ENCODE measurements at places on chromosomes 7 and 10.

GRCh38 chr10:44297963-44298362 is 86.9 kb downstream of the CXCL12 start:
- no peak for DNase-seq

DNA sequence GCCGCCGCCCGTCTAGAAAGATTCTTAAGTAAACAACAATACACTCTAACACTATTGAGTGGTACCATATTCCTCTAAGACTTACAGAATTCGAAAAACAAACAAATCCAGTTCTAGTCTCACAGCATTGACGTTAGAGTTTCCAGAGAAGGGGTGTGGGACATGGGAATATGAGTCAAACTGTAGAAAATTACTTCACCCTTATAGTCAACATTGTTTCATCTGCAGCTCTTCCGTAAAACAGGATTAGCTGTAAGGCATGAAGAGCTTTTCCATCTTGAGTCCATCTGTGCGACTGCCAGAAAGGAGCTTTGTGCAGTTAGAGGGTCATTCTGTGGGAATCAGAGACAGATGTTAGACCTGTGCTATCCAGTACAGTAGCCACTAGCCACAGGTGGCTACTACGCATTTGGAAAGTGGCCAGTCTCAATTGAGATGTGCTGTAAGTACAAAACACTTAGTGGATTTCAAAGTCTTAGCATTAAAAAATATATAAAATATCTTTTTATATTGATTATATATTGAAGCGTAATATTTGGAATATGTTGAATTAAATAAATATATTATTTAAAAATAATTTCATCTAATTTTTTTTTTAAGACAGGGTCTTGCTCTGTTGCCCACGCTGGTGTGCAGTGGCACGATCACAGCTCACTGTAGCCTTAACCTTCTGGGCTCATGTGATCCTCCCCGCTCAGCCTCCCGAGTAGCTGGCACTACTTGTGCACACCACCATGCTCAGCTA is 79.8 kb upstream of the MPP7 start:
- no peak for DNase-seq

DNA sequence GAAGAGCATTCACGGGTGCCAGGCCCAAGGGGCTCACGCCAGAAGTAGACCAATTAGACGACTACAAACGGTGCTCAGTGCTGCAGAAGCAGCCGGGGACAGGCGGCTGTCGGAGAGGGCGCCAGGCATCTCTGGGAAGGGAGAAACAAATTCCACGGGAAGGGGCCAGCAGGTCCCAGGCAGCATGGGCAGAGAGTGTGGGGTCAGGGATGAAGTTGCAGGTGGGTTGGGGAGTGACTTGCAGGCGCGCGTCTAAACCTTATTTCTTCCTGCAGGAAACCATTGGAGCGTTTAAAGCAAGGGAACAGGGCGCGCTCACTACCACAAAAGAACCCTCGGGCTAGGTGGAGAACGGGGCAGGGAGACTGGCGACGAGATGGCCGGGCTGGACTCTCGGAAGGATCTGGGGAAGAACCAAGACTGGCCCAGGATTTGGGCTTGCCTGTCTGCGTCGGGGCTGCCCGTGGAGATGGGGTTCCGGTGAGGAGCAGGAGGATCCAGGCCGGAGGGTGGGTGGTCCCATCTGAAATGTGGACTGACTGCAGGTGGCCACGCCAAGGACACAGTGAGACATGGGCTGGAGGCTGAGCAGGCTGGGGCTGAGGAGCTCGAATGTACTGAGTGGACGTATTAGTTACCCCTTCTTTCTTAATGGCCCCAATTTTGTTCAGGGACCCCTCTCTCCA is 116.3 kb upstream of the DIP2C start:
- DNase-seq, result no peak

DNA sequence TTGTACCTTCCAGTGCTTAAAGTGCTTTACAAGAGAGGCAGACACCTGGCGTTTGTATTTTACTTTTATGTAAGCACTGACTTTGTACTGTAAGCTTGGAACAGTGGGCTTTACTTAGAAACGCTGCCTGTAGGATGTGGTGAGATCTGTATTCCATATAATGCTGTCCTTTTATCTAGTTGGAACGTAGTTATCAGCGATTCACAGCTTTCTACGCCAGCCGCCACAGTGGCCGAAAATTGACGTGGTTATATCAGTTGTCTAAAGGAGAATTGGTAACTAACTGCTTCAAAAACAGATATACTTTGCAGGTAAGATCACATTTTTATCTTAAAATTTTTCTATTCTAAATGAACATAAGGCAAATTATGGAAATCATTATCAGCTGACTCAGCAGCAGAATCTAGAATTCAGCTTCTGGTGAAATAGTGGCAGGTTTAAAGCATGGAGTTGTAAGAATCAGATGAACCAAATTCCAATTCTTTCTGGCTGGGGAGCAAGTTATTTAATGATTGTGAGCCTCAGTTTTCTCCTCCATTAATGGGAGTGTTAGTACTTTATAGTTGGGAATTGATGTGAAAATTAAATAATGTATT is 91.5 kb downstream of the CUL1 start:
- no peak for DNase-seq

DNA sequence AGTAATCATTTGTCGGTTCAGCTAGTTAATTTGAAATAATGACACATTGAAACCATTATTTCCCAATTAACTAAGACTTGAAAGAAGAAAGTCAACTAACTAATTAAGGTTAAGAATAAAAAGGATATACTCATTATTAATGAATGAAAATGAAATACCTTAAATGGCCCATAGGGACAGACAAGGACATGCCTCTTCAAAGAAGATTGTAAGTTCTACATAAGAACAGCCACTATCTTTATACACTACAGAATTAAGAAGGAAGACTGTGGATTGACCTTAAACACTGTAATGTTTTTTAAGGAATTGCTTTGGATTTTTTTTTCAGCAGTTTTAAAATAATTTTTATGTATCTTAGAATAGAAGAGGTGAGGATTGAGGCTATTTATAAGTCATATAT is 60.7 kb downstream of the CSTF2T start:
- DNase-seq, result no peak

GRCh38 chr10:61284222-61284890 is 168.8 kb downstream of the TMEM26 start:
- DNase-seq, result peak; percentile 64

- no peak for DNase-seq
These were observed 3.4 kb downstream of the CAV1 start for GRCh38 chr7:116528008-116528789.

- no peak for DNase-seq
These were observed 34.5 kb downstream of the MTPN start for GRCh38 chr7:135942614-135943013.

DNA sequence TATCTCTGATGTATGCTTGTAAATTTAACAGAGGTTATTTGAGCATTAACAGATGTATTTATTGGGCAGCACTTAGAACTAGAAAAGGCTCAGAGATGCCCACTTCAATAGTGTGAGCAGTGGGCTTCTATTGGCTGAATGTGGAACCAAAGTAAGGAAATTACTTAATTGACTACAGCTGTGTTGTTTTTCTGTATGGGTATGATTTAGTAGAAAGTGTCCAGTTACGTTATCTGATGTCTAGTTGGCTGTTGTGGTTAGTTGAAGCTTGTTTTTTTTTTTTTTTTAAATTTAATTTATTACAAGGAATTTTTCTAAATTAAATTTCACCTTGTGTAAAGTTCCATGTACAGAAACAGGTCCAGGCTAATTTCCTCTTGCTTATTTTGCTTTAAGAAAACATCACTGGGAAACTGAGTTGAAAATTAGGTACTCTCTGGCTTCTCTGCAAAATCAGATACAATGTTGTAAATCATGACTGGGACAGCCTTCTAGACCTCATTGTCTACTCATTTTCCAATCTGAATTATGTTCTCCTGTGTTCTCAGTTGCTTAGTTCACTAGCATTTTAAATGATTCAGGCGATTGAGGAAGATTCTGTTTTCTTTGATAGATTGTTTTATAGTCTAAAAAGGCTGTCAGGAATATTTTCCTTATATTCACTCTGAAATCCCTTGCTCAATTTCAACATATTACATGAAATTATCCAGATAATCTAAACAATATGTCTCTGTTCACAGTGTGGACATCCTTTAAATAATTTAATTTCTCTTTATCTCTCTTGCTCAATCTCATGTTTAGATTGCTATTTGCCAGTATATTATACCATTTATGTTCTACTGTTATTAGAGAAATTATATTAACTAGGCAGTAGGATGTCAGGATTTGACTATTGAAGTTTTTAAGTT is 53.0 kb downstream of the PHF14 start:
- no peak for DNase-seq

DNA sequence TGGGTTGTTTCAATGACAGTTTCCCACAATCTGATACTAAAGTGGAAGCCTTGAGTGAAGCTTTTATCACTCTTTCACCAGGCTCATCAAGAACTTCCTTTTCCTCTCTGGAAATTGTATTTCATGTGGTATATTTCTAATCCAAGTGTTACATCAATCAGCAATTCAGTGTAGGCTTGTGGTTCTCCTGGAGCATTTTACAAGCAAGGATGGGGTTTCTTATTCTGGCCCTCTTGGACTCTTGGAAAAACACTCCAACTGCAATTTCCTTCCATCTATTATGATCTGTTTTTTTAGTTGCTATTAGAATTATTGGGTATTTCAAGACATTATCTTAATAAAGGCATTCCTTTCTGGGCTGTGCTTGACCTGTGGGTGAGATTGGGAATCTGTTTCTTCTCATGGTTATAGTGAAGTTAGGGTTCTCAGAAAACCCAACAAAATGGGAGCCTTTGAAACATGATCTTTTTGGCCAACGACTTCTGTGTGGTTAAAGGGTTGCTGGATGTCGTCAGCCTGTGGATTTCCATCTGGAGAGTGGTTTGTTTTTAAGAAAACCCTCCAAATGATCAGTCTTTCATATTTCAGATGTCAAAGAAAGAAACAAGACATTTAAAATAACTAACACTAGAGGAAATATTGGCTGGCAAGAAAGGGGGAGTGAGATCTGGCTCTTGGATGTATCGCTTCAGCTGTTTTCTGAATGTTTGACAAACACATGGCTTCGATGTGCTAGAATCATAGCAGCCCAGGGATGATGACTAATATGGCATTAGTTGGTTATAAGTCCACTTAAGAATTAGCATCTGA is 540.2 kb downstream of the LRMDA start:
- DNase-seq, result no peak

GRCh38 chr7:158924956-158925355 is 68.6 kb downstream of the DYNC2I1 start:
- DNase-seq, result no peak

- no peak for DNase-seq
These were observed 135.6 kb downstream of the ATE1 start for GRCh38 chr10:121792198-121792597.

DNA sequence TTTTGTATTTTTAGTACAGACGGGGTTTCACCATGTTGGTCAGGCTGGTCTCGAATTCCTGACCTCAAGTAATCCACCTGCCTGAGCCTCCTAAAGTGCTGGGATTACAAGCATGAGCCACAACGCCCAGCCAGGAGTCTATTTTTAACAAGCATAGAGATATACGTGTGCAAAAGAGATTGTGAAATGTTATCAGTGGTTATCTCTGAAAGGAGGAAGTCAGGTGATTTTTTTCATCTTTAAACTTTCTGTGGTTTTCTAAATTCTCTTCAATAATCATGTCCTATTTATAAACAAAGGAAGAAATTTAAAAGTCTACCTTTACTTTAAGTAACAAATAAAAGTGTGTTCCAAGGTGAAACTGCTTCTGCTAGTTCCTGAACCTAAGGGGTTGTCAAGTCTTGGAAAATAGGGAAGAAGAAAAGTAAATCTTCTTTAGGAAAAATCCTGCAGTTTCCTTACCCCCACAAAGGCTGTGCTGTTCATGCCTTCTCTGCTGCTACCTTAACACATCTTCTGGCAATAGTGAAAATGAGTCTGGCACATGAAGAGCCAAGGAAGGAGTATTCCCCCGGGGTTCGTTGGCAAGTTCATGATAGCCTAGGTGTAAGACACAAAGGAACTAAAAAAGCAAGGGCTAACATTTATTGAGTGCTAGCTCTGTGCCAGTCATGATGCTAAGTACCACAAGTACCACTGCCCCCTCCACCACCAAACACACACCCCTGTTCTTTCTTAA is 51.1 kb downstream of the CYP26A1 start:
- no peak for DNase-seq

DNA sequence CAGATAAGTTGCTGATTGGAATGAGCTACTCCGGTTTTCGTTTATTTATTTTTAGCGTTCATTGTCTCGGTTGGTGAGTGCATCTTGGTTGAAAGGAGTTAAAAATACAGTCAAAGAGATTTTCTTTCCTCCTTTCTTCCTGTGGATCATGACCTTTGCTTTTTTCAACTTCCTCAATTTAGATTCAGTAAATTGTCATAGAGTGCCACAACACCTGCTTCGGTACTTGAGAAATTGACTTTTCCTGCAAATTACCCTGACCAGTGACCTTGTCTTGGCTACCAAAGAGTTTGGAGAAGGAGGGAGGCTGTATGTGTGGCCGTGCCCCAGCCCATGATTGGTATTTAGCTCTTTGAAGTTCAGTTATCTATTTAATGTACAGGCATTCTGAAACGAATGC is 128.7 kb downstream of the FAM204A start:
- DNase-seq, result no peak

- peak; percentile 44 for DNase-seq
These were observed 59.1 kb downstream of the STK32C start for GRCh38 chr10:132248455-132249225.

DNA sequence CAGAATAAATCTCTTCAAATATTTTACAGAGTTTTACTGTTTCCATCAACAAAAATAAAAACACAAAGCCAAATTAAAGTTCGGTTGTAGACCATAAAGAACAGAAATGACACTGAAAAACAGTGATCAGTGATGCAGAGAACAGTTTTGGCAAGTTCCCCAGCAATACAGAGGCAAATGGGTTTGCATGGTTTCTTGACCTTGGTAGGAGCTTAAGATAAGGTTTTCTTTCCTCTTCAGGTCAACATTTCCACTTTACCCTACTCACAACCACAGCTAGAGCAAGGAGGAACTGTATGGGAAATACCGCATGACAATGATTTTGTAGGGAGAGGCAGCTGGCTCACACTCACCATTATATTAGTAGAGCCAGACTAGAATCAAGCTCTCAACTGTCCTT is 199.5 kb downstream of the SH2D4B start:
- DNase-seq, result no peak

- no peak for DNase-seq
These were observed 233.4 kb downstream of the WDR37 start for GRCh38 chr10:1289591-1289990.

- no peak for DNase-seq
These were observed 33.3 kb upstream of the SH2B2 start for GRCh38 chr7:102253066-102253972.
